ENCODE measurements at places on chromosomes 12 and 14.

DNA sequence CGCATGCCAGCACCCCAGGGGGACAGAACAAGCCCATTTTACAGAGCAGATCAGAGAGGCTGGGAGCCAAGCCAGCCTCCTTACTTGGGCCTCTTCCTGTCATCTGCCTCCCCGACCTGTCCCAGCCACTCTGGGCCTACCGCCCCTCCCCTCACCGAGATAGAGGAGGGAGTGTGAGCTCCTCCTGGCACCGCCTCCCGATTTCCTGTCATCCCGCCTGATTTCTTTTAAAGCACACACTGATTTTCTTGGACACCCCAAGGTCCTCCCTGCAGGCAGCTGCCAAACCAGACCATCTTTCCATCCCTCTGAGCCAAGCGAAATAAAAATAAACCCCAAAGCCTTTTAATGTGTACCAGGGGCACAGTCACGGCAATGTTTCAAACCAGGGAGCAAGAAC is 108.4 kb downstream of the RFLNA start:
- DNase-seq, result no peak

- DNase-seq, result no peak
Measured at GRCh38 chr14:92437729-92438285, 75.8 kb upstream of the RIN3 start.

- no peak for DNase-seq
Measured at GRCh38 chr14:22152161-22152870, 436.7 kb downstream of the DAD1 start.

DNA sequence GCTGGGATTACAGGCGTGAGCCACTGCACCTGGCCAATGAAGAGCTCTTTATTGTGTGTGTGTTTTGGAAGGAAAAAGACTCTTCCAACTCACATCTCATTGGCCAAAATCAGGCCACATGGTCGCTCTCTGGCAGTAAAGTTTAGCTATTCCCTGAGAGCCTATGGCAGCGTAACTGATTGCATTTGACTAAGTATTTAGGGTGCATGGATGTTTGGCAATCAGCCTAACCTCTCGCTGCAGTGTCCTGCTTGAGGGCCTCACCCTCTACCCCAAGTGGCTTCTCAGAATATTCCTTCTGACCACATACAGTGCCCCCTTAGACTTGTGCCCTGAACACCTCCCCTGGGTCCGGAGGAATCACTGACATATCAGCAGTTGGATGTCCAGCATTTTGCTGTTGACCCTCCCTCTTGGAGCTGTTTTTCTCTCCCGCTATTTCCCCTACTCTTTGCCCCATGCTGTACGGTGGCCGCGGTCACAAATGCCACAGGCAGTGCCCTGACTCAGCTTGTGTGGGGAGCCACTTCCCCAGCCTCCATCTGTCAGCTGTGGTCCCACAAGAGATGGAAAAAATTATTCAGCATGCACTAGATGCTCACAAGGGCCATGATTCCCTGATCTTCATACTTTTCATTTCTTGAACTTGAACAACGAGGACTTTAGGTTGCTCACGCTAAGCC is 9.5 kb downstream of the PHETA1 start:
- DNase-seq, result no peak
